Dermis microvascular lymphatic vessel endothelial cell (primary cell): ENCODE measurements at places on chromosomes 7 and 10.

GRCh38 chr10:114404171-114405010 lies at the start of gene AFAP1L2:
Gene AFAP1L2 (minus strand): TSS chr10:114404502. CDS start chr10:114404455, 47 bp downstream.
- DNase-seq, result peak; percentile 30

DNA sequence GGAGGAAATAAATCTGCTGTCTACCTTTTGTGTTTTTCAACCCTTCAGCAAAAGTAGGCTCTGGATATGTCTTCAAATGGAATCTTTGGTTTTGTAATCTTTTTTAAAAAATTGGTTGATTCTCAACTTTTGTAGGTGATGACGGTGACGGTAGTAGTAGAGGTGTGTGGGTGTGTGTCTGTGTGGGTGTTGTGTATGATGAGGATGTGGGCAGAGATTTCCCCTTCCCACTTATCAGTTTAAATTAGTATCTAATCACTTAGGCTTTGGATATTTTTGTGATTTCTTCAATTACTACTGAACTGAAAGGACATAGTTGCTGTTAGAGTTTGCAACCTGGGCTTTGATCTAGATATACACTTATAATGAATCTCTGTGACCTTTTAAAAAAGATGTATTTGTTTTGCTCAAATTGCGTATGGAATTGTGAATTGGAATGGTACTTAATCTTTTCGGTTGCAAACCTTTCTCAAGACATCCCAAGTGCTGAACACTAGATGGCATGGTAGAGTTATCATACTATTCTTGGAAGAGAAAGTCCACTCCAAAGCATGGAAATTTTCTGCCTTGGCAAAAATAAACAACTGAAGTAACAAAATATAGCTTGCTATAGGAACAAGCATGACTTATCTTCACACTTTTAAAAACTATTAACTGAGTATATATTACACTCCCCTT lies 51.9 kb upstream of the A1CF start:
- DNase-seq, result no peak

DNA sequence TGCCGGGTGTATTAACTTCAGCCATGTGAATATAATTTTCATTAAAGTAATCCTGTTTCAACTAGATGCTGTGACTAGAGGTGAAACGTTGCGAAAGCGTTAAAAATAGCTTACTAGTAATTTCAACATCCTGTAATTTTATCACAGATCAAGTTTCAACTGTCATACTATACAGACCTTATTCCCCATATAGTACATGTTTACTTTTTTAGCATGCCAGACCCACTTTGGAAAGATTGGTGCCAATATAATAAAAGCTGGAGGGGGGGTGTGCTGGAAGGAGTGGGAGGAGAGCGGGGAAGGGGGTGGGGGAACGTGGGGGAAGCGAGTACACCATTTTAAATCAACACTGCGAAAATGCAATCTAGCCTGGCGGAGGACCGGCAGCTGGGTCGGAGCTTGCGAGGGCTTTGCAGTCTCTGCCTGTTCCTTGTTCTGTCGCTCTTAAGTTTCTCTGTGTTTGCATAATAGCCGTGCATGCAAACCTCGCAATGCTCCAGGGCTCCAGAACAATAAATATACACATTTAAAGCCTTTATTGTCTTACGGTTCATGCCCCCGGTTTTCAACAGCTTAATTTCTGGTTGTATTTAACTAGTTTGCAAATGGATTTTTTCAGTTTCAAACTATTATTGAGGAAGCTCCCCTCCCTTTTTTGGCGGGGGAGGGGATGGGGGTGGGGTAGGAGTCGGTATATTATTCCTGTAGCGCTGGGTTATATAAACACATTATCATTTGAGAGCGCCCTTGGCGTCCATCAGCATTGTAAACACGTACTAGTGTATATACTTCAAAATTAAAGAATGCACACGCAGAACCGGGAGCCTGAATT lies 1.3 kb upstream of the ARID5B start:
- peak; percentile 56 for DNase-seq

DNA sequence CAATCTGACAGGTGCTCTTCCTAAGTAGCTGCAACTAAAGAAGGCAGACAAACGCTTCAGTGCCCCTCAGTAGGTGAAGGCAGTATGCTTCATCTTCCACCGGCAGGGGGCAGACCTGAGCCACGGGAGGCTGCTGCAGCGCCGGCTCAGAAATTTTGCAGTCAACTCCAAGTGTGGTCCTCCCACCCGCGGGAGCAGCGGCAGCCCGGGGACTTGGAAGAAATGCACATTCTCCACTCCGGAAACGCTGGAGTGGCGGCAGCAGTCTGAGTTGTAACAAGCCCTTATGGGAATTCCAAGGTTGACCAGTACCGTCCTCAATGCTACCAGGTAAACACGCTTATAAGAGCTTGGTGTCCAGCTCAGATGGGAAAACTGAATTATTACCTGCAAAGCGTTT lies 3.4 kb downstream of the IGFBP3 start:
- peak; percentile 11 for DNase-seq

- DNase-seq, result no peak
Observed at GRCh38 chr7:50393076-50393475, 57.1 kb downstream of the FIGNL1 start.

DNA sequence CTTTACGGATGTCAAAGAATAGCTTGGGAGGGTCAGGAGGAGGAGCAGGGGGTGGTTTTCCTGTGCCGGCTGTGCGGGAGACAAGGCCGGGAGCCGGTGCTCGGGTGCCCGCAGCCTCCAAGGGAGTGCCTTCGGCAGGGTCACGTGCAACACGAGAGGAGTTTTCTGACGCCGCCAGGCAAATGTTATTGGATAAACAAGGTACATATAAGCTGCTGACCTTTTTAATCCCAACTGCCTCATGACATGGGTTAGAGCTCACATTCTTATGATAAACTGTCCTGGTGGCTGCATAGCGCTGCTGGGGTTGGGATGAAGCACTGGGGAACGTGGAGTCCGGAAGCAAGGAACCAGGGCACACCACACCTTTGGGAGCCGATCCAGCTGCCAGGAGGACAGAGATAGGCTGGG lies 124.8 kb upstream of the PDLIM1 start:
- no peak for DNase-seq

DNA sequence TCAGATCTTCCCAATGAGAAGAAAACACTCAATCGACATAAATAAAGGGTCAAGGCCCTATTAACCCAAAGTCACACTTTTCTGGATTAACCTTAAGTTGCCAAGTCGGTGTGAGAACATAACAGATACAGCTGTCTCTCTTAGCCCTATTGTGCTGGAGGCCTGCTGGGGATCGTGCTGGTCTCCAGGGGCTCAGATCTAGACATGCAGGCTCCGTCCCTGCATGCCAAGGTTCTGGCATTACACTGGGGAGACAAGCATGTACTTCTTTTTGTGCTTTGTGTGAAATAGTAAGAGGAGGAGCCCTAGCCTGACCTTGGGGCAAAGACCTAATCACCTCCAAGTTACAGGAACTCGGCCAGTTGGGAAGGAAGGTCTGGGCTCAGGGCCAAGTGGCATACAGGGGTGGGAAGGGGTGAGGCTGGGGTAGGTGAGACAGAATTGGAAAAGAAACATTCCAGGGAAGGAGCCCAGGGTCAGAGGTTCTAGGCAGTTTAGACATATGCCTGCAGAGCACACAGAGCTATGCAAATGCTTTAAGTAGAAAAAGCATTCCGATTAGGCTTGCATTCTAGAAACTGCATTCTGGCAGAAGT lies 216.4 kb downstream of the HECW1 start:
- no peak for DNase-seq

DNA sequence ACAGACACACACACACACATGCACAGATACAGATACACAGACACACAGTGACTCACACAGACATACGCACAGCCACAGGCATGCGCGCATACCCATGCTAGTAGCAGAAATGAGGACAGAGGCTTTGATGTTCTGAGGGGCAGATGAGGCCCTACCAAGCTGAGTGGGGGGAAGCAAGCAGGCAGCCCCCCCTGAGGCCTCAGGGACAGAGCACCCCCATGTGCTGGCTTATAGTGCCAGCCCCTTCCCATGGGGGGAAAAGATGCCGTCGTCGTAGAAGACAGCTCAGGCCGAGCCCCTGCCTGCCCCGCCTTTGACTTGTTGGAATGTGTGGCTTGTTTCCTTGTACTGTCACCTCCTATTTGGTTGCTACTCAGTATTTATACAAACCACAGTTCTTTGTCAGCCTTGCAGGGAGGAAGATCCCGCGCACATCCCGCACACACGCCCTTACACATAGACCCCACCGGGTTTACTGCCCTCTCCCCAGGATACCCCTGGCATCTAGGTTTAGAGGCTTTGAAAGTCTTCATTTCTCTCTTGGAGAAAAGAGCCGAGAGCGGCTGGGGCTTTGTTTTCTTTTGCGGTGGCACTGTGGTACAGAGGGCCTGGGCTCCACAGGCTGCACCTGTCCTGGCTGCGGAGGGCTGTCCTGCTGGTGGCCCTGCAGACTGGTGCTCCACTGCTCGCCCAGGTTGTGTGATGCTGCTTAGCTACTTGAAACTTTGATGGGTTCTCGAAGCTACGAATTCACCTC lies 112.5 kb downstream of the DOCK1 start:
- no peak for DNase-seq
